ENCODE measurements at places on chromosomes 16 and 17.

- DNase-seq = no peak
Observed at GRCh38 chr16:2082983-2083364, 35.2 kb downstream of the TSC2 start.

DNA sequence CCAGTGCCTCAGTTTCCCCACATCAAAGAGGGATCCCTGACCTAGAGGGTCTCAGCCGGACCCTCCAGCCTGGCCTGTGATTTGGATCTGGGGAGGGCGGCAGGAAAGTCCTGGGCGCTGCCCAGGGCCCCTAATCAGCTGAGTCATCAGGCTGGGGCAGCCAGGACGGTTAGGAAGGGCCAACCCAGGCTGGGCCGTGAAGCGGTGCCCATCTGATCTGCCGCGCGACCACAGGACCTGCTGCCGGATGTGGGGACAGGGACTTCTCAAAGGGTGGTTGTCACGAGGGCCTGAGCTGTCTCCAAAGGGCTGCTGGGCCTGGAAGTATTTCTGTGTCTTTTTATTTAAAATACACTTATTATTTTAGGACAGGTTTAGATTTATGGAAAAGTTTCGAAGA, 4.4 kb downstream of the TPSAB1 start:
- DNase-seq = peak; percentile 48

GRCh38 chr16:54411544-54411943, 125.0 kb upstream of the IRX3 start:
- DNase-seq = no peak

- no peak for DNase-seq
Observed at GRCh38 chr16:27433636-27434035, 31.7 kb downstream of the IL21R start.

Data from trophoblast cell (in vitro differentiated cells and primary cell).